AG09309 (cell line): ENCODE measurements at places on chromosomes 2 and 18.

DNA sequence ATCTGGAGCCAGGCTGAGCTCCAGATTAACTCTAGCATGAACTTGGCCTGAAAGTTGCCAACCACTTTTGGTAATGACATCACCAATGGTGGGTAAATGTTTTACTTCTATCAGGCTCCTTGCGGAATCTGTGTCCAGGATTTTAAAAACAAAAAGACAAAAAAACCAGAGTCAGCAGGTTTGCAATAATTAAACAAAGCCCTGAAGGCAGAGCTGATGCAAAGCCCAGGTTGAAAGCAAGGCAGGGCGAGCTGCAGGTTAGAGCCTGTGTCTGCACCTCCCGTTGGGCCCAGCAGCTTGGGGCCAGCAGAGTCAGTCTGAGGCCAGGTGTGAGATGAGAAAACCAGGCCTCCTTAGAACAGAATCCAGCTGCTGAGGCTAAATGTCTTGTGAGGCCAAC lies 29.1 kb upstream of the ALK start:
- no peak for DNase-seq

DNA sequence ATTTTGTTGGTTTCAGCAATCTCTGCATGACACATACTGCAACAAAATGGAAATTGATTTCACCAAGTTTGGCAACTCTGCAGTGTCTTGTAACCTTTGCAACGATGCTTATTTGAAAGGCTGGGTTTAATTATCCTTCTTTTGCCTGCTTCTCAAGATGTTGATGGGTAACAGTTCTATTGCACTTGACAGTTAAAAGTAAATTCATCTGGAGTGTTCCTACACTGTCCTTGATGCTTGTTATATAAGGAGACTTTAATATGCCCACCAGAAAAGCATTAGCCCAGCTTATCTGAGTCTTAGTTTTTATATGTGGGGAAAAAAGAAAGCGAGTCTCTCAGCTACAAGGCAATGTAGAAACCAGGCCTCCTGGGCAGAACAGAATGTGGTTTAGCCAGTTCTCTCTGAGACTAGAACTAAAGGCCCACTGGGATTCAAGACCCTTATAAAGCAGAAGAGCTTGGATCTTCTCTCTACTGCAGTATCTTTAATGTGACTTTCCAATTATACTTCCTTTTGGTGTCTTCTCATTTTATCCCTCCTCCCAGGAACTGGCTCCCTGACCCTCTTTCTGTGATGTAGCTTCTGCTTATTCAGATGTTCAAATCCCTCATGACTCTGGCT lies 106.8 kb upstream of the LYPD6 start:
- DNase-seq, result no peak

GRCh38 chr2:136067897-136068580 lies 49.9 kb downstream of the CXCR4 start:
- no peak for DNase-seq

DNA sequence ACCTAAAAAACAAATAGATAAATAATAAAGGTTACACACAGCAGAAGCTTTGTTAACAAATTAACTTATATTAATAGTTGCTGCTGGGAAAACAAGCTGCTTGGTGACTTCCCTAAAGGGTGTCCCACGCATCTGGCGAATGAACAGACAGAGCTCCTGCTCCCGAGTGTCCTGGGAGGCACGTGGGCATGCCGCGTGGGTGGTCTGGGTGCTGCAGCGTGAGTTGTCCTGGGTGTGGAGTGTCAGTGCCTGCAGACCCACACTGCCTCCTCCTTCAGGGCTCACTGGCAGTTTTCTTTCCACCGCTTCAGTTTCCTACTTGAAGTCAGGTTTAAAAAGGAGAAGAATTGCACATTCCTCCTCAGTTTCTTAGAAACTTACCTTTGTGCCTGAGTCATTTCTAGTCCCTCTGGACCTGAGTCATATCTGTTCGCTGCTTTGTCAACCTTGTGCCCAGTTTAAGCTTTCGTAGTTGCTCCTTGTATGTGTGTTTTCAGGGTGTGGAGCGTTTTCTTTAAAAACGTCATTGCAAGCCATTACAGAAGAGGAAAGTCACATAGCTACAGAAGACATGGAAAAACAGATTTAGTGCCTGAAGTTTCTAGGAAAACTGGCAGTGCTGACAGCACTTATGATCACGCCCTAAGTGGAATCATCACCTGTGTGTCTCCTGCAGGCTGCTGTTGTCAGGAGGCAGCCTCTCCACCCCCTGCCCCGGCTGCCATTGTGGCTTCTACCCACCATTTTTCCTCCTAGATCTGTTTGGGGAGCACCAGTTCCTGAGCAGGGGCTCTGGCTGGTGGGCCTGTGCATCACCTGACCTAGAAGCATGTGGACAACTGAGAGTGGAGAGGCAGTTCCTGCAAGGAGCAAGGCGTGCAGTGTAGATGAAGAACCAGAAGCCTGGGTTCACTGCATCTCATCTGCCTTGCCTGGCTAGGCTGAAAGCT lies 24.5 kb downstream of the IMPA2 start:
- no peak for DNase-seq

DNA sequence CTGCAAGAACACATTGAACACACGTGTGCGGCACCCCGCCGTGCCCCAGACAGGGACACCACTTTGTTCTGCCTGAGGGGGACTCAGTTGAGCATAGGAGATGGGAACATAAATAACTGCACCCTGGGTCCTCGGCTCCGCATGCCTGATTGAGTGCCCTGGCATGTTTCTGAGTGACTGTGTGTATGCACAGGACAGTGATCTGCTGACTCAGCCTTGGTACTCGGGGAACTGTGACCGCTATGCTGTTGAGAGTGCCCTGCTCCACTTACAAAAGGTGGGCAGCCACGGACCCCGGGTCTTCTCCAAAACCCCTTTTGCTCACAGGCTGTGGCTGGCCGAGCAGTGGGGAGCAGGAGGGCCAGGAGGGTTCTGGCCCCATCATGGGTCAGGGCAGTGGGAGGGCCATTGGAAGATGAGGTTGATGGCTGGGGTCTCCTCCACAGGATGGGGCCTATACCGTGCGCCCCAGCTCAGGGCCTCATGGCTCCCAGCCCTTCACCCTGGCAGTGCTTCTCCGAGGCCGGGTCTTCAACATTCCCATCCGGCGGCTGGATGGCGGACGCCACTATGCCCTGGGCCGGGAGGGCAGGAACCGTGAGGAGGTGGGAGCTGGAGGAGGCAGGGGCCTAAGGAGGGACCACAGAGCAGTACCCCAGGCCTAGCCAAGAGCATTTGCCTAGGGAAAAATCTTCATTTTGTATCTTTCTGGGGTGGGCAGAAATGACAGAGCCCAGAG lies 16.9 kb downstream of the SH2D6 start:
- no peak for DNase-seq

GRCh38 chr2:49914281-49914680 lies 760.0 kb upstream of the FSHR start:
- DNase-seq, result no peak

DNA sequence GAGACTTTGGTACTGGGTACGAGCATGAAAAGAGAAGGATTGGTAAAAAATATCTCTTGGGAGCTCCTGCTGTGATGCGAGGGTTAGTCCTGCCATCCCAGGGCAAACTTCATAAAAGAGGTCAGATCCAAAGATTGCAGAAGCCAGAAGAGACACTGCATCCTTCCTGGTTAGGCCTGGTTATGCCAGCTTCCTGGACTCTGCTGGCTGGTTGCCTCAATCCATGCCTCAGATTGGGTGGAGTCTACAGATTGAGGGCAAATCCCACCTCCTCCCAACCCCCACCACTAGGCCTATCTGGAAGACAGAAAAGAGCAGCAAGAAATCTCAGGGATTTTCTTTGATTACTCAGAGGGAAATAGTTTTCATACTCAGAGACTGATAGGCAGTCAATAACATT lies 5.3 kb upstream of the ACADL start:
- DNase-seq, result no peak

DNA sequence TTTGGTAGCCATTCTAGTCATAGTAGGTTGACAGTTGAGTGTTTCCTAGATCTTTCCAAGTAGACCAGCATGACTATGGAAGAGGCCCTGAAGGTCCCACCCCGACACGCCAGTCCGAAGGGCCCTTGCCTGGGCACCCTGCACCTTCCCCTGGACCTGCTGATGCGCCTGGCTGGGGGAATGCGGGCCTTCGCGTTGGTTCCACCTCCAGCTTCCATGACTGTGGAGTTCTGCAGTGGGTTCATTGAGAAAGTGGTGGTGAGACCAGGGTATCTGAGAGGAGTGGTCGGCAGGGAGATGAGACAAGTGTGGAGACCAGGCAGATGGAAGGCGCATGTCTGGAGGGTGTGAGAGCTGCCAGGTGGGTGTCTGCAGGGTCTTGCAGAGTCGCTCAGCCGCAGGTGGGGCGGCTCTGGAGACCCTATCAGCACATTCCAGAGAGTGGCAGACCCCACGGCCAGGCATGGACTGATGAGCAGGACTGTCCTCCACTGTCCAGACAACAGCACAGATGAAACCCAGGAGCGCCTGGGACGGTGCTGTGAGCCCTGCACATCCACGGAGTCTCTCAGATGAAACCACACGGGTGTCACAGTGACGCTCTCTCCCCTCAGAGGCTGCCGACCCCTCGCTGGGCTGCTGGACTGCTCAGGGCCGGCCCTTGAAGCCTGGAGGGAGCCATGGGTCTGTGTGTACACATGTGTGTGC lies 182.5 kb upstream of the HDAC4 start:
- no peak for DNase-seq

GRCh38 chr2:186485871-186486650 lies at the start of gene ZC3H15:
ZC3H15 (plus strand) TSS chr2:186486260; CDS start chr2:186486383, 123 bp downstream.
- DNase-seq, result peak; percentile 94

GRCh38 chr2:1492711-1493430 lies 79.6 kb downstream of the TPO start:
- DNase-seq, result no peak
